ENCODE measurements at places on chromosomes 2 and 18.

DNA sequence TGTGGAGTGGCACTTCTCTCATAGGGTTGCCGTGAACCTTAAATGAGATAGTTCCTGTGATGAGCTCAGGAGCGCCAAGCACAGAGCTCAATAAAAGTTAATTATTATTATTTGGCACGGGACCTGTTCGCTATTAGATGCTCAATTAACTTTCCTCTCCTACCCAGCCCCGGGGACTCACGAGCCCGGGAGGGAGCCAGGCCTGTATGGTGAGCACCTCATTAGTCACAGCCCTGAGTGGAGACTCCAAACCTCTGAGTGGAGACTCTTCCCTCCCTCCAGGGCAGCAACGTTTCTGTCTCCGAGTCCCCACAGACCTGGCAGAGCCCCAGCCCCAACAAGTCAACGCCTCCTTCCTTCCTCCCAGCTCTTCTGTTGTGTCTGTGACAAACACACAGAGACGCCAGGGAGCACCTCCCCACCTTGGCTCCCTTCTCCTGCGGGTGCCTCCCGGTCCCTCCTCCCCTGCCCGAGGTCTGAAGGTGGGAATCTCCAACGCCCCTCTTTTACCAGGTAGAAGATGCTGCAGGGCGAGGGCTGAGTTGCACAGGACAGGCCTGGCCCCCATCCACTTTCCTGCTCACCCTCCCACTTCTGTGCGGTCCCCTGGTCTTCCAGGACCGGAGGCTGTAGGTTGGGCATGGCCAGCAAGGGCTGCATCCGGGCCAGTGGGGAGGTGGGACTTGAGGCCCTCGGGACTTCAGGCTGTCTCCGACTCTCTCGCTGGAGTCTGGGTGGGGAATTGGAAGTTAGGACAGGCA lies 52.7 kb upstream of the ODC1 start:
- DNase-seq: no peak

- no peak for DNase-seq
These were observed 20.9 kb downstream of the NAPG start for GRCh38 chr18:10546557-10547300.

- DNase-seq: no peak
These were observed 286.8 kb downstream of the CLIP4 start for GRCh38 chr2:29401994-29402393.

- no peak for DNase-seq
These were observed 254.6 kb upstream of the KCNJ3 start for GRCh38 chr2:154443919-154444318.

GRCh38 chr2:127631997-127632581 lies 13.9 kb upstream of the GPR17 start:
- DNase-seq: no peak

- DNase-seq: peak; percentile 52
These were observed 18.0 kb downstream of the ARID5A start for GRCh38 chr2:96554293-96555145.

DNA sequence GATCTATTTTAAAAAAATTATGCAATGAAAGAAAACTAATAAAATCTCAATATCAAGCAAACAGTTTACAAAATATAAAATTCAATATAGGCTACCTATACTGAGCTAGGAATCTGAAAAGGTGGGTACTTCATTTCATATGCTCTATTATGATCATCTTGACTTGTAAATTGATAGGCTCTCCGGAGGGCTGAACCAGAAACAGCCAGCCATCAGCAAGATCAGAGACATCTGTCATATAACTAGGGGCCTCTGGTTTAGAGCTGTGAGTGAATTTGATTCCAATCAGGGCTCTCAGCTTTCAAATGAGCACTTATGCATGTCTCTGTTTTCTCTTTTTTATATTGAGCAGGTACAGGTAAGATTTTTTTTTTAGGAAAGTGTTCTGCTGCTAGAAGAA lies 114.2 kb downstream of the SPHKAP start:
- no peak for DNase-seq

DNA sequence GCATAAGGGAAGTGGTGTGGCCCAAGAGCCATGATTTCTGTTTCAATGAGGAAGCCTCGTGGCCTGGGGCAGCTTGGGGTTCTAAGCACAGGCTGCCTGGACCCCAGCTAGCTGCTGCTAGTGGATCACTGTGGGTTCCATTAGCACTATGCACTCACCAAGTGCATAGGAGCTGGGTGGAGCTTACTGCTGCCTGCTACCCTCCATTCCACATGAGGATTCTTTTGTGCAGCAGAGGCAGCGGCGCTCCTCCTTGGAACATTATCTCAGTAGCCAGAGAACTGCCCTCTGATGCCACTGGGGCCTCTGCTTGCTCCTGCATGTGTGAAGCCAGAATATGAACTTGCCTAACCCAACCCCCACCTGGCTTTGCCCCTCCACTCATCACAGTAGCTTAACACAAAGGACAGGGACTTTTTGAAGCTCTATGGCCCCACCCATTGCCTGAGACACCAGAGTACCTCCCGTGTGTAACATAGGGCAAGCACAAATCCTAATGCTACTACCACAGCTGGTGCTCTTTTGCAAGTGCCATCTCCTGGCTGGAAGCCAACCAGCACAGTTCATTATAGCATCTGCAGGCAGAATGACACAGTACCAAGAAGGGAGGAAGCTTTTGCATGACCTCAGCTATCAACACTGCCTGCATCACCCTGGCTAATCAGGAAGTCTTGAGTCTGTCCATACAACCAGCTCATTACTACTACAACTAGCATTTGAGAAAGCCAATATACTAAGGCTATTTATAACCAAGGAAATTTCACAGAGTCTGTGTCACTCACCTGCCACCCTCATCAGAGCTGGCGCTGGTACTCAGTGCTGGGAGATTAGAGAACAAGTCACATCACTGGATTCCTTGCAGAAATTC lies 297.0 kb upstream of the GULP1 start:
- DNase-seq: no peak

DNA sequence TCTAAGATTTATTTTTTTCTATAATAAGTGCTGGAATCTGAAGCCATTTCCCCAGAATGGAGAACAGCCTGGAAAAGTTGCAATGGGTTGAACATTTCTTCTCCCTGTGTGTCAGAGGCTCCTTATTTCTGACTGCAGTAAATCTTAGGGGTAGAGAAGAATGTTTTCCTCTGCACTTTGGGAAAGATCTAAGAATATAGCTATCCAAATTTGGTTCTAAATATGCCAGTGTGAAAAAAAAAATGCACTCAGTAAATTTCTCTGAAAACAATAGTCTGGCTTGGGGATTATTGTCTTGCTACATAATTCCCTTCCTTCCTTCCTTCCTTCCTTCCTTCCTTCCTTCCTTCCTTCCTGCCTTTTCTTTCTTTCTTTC lies 19.7 kb upstream of the CYRIA start:
- no peak for DNase-seq

GRCh38 chr2:74546004-74546403 lies 7.7 kb downstream of the LOXL3 start:
- DNase-seq: no peak

GRCh38 chr2:120759543-120760331 lies 24.1 kb downstream of the GLI2 start:
- DNase-seq: no peak

DNA sequence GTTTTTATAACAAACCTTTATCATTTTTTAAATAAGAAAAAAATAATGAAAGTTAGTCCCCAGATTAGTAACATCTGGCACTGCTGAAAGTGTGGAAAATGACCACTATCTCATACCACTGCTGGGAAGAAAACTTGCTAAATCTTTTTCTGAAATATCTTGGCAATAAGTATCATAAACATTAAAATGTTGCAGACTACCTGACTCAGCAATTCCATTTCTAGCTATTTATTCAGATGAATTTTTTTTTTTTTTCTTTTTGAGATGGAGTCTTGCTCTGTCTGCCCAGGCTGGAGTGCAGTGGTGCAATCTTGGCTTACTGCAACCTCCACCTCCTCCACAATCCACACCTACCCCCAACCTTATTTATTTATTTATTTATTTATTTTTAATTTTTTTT lies 35.3 kb upstream of the SOS1 start:
- DNase-seq: no peak

DNA sequence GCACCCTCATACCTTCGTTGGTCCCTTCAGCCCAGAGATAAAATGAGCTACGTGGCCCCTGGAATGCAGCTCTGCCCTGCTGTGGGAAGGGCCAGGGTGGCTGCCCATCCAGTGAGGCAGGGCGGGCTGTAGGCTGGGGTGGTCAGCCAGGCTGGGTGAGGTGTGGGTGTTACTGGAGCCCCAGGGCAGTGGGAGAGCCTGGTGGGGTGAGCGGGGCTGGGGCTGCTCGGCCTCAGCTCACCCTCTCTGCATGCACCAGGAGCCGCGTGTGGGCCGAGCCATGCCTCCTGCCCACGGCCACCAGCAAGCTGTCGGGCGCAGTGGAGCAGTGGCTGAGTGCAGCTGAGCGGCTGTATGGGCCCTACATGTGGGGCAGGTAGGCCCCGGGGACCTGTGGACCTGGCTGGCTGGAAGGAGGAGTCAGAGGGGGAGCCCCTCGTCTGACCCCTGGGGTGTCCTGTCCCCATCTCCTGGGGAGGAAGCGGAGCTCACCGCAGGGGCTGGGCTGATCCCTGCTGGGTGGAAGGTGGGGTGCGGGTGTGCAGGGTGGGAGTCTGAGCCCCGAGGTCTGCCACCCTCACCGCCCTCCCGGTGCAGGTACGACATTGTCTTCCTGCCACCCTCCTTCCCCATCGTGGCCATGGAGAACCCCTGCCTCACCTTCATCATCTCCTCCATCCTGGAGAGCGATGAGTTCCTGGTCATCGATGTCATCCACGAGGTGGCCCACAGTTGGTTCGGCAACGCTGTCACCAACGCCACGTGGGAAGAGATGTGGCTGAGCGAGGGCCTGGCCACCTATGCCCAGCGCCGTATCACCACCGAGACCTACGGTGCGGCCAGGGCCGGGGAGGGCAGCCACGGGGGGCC lies 5.5 kb downstream of the RNPEPL1 start:
- DNase-seq: no peak

GRCh38 chr18:7914834-7915670 lies 347.9 kb downstream of the PTPRM start:
- DNase-seq: no peak

- DNase-seq: no peak
These were observed 1.5 kb downstream of the SOWAHC start for GRCh38 chr2:109615637-109616144.

DNA sequence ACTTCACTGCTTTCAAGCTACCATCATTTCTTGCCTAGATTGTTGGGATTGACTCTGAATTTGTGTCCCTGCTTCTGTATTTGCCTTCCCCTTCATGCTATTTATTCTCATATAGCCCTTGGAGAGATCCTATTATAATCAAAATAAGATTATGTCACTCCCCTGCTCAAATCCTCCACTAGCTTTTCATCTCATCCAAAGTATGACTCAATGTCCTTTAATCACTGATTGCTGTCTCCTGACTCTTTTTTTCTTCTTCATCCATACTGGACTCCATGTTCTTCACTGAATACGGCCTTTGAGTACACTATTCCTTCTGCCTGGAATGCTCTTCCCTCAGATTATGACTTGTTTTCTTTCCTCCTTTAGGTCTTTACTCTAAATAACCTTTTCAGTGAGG lies 5.0 kb downstream of the RBKS start:
- DNase-seq: no peak

DNA sequence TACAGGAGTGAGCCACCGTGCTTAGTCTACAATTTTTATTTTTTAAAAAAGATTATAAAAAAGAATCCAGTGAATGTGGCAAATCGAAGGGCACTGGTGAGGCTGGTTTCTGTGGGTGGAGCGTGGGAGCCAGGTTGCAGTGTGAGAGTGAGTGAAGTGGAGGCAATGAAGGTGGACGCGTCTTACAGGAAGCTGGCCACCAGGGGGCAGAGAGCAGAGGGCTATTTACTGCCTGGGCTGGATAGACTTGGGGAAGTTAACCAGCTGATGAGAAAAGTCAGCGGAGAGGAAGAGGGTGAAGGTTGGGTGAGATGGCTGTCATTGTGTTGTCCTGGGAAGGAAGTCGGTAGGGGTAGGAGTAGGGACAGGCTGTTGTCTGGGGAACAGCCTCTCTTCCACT lies 6.8 kb downstream of the SCTR start:
- DNase-seq: no peak

GRCh38 chr18:13281406-13281805 lies 62.8 kb downstream of the LDLRAD4 start:
- no peak for DNase-seq

DNA sequence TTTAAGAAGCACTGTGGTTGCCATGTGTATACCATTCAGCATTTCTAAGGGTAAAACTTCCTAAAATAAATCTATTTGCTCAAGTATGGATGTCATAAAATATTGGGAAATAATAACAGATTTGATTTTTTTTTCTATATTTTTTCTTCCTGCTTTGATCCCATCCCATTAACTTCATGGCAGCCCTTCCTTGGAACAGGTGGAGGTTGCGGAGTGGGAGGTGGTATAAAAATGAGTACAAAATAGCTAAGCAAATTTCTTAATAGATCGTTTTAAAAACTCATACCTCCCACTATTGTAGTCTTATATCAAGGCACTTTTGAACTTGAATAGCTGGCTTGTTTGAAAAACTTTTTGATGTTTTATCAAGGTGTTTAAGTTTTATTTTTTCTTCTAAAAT lies 152.1 kb upstream of the KYNU start:
- DNase-seq: no peak

GRCh38 chr2:128441341-128442052 lies 122.8 kb upstream of the HS6ST1 start:
- DNase-seq: no peak

DNA sequence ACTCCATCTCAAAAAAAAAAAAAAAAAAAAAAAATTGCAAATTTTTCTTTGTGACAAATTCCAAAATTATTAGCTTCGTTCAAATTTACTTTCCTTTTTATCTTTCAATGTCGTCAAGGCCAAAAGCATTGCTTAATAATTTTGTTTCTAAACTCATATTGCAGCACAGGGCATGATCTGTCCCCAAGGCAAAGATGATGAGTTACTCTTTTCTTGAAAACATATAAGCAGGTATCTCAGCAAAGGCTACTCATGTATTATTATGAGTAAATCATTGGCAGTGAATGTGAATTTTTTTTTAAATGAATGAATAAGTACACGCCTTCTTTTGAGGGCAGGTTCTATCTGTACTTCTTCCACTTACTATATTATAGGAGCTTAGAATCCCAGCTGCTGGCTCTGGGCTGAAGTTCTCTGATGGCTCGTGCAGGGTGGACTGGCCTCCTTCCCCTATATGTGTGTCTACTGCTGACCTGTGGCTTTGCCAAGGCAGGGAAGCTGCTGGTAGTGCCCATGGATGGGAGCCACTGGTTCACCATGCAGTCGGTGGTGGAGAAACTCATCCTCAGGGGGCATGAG lies at the start of gene UGT1A7:
TSS of gene UGT1A7 (plus strand) at position 381 of the 579 bp plus-strand sequence. CDS start at position 418, 37 bp downstream.
- DNase-seq: no peak

GRCh38 chr18:55998071-55998522 lies 410.1 kb upstream of the TCF4 start:
- DNase-seq: no peak

- DNase-seq: no peak
These were observed 125.1 kb downstream of the SLC39A10 start for GRCh38 chr2:195782156-195782555.

GRCh38 chr2:85119900-85120299 lies 13.3 kb upstream of the TCF7L1 start:
- no peak for DNase-seq

- DNase-seq: no peak
These were observed 594 bp upstream of the NGEF start for GRCh38 chr2:233013650-233014049.

GRCh38 chr18:36772241-36772723 lies 56.5 kb downstream of the TPGS2 start:
- DNase-seq: no peak
